NCI-H510A (cell line): ENCODE measurements at places on chromosomes 12 and 14.

DNA sequence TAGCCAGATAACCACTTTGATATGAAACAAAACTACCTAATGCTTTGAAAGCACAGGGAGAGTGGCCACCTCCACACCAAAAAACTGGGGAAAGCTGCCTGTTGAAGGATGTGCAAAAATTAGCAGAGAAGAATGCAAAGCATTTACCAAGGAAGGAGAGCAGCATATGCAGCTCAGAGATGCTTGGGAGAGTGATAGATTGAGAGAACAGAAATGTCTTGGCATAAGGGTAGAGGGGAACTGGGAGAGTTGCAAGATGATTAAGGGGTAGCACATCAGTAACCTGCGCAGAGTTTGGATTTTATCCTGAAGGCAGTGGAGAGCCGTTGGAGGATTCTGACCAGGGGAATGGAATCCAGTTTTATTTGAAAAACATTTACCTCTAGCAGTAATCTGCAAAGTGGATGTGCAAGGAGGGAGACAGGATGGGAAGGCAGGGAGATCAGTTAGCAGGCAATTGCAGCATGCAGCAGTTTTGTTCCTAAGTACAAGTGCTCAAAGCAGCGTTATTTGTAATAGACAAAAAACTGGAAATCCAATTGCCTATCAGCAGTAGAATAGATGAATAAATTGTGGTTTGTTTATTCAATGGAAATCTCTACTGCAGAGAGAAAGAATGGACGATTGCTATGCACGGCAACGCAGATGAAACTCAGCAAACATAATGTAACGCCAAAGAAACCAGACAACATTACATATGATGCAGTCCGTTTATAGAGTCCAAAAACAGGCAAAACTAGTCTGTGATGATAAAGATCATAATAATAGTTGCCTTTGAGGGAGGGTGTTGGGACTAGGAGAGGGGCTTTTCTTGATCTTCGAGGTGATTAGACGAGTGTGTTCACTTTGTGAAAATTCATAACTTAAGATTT lies 81.5 kb downstream of the BHLHE41 start:
- DNase-seq: no peak

GRCh38 chr12:41983394-41983793 lies 161.3 kb downstream of the GXYLT1 start:
- no peak for DNase-seq

DNA sequence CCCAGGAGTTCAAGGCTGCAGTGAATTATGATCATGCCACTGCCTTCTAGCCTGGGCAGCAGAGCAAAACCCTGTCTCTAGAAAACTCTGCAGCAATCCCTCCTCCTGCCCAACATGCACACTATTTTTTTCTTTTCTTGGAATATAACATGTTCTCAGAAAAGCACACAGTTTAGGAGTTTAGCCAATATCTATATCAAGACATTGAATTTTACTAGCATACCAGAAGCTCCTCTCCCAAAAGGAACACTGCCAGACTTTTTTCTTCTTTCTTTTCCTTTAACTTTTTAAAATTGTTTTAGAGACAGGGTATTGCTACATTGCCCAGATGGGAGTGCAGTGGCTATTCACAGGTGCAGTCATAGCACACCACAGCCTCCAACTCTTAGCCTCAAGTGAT lies 107.1 kb upstream of the AEBP2 start:
- no peak for DNase-seq

GRCh38 chr14:61837336-61838229 lies 75.4 kb downstream of the SNAPC1 start:
- no peak for DNase-seq

DNA sequence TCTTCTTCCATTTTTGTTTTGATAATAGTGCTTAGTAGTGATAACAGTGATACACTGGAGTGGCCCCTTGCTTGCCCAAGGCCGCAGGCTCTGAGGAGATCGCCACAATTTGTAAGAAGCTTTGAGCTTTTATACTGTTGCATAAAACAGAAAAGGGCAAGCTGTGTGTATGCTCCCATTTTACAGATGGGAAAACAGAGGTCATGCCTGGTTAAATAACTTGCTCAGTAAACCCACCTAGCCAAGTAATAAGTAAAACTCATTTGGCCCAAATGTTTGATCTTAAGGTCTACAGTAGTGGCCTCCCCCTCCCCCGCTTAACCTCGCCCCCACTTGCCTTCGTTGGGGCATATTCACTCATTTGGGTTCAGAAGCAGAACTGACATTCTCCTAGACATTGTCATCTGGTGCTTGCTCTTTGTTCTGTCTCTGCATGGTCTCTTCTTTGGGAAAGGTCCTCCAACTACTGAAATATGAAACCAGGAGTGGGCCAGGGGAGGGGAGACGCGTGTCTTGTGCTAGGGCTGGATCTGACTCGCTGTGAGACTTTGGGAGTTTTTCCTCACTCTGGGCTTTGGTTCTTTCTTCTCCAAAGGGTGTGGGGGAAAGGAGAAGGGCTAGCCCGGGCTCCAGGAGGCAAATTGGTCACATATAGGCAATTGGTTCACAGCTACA lies 88.1 kb downstream of the PAPOLA start:
- DNase-seq: no peak
